ENCODE measurements at places on chromosomes 1 and 21. TPM values are rescaled to one million over a fixed set of nuclear protein-coding genes. Genes with fewer than 3 reads are reported as not detected.

The FAM167B gene
- 1.6 TPM for total RNA-seq

The OR2L8 gene
- not detected for total RNA-seq

The OR2T2 gene
- not detected for total RNA-seq

The KCNE2 gene
- total RNA-seq: 1.6 TPM

The ZBTB8A gene
- total RNA-seq: 10.4 TPM

The NR5A2 gene
- 4.2 TPM for total RNA-seq

The MAP3K6 gene
- 4.2 TPM for total RNA-seq

The CYP4X1 gene
- 3.1 TPM for total RNA-seq

The AIM2 gene
- 0.52 TPM for total RNA-seq

The SLC44A3 gene
- 2.6 TPM for total RNA-seq
